Stimulated activated naive B cell treated with anti-CD40 and anti-IgM and Interleukin-4, amounts not matched to agents 10 μg/mL and 1 μg/mL and 100 μg/mL, for 72 hours (primary cell): ENCODE measurements at places on chromosomes 5 and 9.

- DNase-seq = no peak
Observed at GRCh38 chr5:149931992-149932436, 12.6 kb downstream of the PDE6A start.

DNA sequence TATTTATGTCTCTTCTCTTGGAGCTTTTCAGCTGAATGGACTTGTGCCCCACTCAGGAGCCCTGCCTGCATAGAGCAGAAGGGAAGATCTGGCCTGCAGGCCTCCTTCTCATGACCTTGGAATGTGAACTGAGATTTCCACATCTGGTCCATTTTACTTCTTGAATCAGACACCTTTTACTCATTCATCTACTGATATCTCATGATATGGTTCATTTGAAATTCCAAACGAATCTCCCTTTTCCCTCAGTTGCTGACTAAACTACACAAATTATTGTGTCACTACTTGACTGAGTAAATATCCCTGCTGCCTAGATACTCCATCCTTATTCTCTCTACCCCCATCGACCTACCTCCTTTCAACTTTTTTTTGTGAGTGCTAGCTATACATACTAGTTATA, 138.7 kb downstream of the PLCXD3 start:
- no peak for DNase-seq

DNA sequence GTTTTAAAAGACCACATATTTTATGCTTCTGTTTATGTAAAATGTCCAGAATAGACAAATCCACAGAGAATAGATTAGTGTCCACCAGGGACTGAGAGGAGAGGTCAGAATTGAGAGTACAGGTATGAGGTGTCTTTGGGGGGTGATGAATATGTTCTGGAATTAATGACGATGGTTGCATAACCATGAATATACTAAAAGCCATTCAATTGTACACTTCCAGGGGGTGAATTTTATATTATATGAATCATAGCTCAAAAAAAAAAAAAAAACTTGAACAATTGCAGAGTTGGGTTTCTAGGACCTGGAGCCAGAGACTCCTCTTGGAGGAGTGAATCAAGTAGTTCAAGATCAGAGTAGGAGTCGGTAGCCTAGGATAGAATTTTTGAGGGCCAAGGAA, 57.8 kb upstream of the RUSC2 start:
- no peak for DNase-seq

- DNase-seq = no peak
Observed at GRCh38 chr9:136282272-136282861, 21.5 kb downstream of the CCDC187 start.

GRCh38 chr5:101561018-101561417, 657.9 kb upstream of the ST8SIA4 start:
- DNase-seq = no peak

DNA sequence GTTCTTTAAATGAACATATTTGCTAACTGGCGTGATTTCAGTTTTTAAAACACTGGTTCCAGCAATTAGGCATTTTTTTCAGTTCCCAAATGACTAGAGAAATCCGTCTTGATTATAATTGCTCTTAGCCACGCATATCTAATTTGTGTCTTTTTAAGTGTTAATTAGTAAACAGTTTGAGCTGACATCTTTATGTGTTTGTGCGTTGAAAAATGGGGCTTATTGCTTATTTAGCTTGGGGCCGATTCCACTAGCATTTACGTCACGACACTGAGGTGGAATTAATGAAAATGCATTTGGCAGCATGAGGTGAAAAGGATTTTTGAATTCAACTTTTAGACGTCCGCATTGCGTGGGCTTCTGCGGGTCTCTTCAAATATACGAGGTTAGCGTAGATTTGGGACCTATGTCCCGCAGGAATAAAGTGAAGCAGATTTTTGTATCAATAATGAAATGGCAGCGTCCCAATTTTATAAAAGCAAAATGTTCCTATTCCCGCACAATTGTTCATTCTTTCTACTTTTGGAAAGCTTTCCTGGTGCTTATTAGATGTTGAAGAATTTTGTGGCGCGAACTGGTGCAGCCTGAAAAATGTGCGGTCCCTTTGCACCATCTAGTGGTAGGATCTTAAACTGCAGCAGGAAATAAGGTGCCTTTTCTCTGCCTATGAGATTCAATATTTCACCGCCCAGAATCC, 122.7 kb upstream of the LMX1B start:
- DNase-seq = no peak

DNA sequence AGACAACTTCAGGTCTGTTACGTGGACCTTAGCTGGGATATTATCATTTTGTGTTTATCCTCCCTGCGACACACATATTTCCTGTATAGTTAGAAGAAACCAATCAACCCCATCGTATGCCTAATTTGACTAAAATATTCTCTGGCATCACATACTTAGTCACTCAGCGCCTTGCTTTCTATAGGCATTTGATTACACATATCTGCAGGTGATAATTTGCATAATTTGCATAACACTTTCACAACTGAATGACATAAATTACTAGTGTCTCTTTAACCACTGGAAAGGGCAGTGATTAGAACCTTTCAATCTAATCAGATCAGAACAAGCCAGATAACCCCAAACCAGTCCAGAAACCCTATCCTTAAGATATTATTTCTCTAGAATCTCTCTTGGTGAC, 390.2 kb downstream of the TLR4 start:
- no peak for DNase-seq

- DNase-seq = no peak
Observed at GRCh38 chr9:36930941-36931340, 103.1 kb downstream of the PAX5 start.

DNA sequence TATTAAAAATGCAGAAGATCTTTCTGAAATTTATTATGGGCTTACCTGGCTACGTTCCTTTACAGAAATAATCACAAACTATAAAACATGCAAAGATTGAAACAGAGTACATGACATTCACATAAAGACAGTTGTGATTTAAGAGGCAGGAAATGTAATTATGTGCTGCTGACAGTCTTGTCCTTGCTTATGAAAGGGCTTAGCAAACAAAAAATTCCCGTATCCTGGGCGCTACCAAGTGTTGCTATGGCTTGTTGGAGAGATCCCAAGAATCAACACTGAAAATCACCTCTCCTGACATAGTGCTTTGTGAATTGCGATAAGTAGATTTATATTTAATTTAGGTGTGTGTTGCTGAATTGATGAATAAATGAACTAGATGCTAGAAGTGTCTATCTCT, 352.5 kb upstream of the C9orf72 start:
- DNase-seq = no peak

- no peak for DNase-seq
Observed at GRCh38 chr5:264338-264737, 7.1 kb upstream of the PDCD6 start.

DNA sequence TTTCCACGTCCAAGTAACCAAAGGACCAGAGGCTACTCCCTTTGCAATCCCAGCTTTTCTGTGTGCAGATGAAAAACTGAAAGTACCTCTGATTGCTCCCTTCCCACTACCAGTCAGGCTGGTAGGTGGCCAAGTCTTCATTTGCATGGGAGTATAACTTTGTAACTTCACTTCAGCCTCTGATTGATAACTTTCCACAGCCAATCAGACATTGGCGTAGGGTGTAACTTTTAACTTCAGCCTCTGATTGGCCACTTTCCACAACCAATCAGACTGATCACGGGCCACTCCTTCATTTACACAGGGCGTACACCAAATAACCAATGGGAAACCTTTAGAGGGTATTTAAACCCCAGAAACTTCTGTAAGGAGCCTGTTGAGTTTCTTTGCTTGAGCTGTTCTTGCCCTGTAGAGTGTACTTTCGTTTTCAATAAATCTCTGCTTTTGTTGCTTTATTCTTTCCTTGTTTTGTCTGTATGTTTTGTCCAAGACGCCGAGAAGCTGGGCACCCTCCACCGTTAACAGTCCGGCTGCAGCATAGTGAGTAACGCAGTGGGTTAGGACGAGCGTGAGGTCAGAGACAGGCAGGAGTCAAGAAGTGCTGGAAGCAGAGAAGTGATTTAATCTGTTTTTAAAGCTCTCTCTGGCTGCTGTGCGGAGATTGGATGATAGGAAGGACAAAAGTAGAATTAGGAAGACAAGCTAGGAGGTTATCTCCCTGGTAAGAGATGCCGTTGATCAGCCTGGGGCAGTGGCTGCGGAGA, 3.5 kb upstream of the EXOSC2 start:
- DNase-seq = no peak

DNA sequence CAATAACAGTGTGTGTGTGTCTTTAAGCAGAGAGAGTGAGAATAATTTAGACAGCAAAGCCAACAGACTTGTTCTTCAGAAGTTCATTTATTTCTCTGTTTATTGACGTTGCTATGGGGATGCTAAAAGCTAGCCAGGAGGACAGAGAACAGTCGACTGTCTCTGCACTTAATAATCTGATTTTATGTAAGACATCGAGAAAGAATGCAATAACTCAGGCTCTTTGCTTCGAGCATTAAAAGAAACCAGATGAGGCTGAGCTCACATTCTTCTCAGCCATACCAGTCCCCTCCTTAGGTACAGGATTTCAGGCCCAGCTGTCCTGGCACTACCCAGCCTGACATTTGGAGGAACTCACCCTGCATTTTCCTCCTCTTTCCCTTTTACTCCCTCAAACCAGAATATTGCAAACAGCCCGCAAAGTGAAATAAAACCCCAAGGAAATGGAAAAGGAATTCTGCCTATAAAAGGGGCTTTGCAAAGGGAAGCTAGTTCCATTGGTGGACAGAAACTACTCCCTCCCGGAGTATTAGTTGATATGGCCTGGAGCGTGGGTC, 44.5 kb upstream of the DPYSL3 start:
- no peak for DNase-seq

GRCh38 chr9:128905964-128906363, 14.8 kb upstream of the PHYHD1 start:
- no peak for DNase-seq

DNA sequence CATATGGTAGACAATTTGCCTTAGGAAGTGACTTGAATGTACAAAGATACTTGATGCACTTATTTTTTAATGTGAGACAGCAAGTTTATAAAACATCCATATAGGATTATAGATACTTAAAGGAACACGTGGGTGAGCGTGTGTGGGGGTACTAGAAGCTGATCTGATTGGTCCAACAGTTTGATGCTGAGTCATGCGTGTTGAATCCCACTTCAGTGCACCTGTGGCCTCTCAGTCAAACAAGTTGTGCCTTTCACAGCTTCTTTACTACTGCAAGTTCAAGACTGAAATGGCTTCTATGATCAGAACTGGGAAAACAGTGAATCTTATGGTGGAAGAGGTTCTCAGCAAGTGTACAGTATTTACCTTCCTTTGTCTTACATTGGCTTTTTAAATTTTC, 98.9 kb downstream of the MAP1B start:
- DNase-seq = no peak

DNA sequence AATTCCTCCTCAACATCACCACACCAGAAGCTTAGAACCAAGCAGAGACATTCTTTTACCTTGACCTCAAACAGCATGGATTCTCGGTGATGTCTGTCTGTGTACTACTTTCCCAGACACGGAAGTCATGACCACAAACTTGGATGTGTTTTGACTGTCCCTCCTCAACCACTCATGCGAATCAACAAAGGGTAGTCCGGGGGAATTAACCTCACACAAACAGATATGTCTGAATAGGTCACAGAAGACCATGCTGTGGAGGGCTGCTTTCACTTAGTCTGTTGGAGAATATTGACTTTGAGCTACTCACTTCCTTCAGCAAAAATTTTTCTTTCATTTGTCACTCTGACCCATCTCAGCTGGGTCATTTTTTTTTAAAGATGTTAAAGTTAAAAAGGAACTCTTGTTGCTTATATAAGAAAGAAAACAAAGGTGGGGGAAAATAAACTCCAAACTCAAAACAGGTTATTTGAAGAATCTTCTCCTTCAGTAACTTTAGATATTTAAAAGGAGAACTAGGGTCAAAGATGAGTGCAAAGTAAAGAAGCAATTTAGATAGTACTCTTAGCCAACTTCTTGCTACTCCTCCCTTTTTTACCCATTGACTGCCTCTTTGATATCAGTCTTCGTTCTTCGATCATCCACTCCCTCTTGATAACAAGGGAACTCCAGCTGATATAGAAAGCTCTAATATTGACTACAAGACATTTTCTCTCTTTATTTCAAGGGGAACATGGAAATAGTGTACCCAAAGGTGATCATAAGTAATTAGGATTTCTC, 343.4 kb upstream of the CDH6 start:
- DNase-seq = no peak

GRCh38 chr9:111886983-111887718, 9.5 kb upstream of the UGCG start:
- no peak for DNase-seq

GRCh38 chr5:131654309-131654708, 19.3 kb upstream of the RAPGEF6 start:
- no peak for DNase-seq

DNA sequence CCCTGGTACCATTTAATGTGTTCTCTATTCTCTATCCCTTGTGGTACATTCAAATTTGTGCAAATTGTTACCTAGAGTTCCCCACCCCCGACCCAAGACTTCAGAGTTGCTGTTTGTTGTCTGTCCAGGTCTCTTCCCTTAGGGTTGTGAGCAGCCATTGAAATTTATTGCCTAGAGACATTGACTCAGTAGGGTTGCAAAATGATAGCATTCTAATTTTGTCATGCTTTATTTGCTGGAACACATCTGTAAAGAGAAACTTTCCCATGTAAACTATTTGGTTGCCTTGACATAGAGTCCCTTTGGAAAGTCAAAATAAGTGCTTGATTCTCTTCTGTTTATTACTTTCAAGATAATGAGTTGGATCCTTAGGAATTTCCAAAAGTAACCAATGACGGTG, 91.7 kb upstream of the KLF9 start:
- no peak for DNase-seq

DNA sequence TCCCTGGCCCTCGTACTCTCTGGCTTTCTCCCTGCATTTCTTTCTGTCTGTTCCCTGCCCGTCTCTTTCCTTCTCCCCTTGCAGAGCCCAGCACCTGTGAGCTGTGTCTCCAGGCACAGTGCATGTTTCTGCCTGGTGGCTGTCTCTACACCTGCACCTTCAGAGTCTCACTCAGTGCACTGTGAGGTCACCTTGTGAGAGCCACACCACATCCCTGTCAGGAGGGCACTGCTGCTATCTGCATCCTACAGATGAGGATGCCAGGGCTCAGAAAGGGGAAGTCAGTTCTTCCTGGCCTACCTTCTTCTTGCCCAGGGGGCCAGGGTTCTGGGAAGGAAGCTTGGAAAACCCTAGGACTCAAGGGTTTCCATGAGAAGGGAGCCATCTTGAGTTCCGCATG, 69.7 kb upstream of the NEURL1B start:
- no peak for DNase-seq
